Femur (tissue), 1 donor: ENCODE measurements at places on chromosomes 1 and 21.

GRCh38 chr1:6208723-6209660 is 3.1 kb downstream of the RNF207 start:
- DNase-seq, result no peak

DNA sequence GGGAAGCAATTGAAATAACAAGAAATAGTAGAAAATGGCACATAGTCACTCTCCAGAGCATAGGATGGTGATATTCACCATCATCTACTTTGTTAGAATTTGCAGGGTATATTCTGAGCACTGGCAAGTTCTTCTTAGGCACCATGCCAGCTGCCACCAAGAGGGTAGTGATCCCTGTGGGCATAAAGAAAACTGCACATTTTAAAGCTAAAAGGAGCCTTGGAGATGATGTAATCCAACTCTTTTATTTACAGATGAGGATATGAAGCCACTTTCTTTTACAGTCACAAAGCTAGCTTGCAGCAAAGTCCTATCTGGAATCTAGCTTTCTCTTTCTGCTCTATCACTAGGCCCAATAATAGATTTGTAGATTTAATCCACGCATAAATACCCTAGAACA is 69.0 kb downstream of the PTGER3 start:
- DNase-seq, result no peak

DNA sequence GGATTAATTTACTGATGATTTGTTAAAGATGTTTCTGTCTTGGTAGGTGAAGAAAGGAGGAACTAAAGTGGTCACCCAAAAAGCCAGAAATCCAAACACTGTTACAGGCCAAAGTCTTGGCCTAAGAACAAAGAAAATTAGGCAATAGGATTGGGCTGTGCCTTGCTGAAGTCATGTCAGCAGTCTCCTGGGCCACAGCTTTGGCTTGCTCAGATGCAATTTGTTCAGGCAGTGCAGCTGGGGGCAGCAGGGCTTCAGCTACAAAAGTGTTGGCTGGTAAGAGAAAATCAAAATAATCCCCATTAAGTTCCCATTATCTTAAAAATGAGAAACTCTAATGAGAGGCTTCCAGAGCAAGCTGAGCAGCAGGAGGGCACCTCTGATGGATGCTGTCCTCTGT is 14.0 kb upstream of the RAP1A start:
- peak; percentile 40 for DNase-seq

DNA sequence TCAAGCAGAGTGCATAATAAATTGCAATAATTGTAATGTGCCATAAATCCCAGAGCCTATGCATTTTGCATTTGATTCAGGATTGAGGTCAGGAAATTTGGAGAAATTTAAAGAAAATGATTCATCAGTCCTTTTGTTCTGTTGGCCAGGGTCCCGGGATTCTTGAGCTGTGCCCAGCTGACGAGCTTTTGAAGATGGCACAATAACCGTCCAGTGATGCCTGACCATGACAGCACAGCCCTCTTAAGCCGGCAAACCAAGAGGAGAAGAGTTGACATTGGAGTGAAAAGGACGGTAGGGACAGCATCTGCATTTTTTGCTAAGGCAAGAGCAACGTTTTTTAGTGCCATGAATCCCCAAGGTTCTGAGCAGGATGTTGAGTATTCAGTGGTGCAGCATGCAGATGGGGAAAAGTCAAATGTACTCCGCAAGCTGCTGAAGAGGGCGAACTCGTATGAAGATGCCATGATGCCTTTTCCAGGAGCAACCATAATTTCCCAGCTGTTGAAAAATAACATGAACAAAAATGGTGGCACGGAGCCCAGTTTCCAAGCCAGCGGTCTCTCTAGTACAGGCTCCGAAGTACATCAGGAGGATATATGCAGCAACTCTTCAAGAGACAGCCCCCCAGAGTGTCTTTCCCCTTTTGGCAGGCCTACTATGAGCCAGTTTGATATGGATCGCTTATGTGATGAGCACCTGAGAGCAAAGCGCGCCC is 8.7 kb downstream of the PROX1 start:
- peak; percentile 75 for DNase-seq
